ENCODE measurements at places on chromosomes 12 and 14.

- peak; percentile 28 for DNase-seq
Measured at GRCh38 chr14:76664790-76665189, 96.5 kb upstream of the VASH1 start.

DNA sequence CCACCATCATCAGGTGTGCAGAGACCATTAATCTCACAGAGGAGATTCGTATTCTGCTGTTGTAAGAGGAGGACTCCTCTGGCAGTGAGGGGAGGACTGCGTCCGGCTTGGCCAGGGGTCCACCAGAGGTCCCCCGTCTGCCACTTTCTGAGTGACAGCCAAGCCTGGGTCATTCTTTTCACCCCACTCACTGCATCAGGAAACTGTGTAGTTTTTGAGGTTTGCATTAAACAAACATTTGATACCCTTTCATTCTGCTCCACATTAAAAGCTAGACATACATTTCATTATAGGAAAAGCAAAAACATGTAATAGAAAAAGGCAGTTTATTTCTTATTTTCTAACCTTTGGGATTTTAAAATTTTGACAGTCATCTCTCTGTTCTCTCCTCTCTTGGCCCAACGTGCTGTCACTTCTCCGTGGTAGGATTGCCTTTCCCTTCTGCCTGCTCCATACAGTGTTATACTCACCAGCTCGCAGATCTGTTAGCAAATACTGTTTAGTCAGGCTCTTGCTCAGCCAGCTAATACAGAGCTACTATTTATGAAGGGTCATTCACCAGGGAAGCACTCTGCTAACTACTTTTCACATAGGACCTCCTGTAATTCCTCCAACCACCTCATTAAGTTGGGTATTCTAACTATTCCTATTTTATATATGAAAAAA lies 99.3 kb downstream of the PELI2 start:
- DNase-seq = no peak

DNA sequence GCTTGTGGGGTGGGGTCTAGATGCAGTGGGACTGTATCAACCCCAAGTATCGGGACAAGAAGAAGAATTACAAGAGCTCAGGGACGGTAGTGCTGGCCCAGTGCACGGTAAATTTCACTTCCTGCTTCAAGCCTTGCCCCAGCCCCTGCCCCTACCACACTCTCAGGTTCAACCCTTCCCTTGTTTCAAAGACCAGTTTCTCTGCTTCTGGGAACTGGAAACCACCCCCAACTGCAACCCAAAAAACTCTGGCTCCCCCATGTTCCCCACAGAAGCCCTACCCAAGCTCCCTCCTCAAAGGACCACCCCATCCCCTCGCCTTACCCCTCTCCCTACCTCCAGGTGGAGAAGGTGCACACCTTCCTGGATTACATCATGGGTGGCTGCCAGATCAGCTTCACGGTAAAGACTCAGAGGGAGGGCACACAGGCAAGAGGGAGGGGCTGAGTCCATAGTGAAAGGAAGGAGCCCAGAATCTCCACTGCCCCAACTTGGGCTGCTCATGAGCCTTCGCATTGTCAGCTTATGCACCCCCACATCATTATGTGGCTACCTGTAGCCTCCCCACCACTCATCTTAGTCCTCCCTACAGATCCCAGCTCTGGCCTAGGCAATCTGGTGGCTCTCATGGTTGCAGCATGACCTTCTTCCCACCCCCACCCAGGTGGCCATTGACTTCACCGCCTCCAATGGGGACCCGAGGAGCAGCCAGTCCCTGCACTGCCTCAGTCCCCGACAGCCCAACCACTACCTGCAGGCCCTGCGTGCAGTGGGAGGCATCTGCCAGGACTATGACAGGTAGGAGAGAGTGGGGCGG lies 4.3 kb downstream of the CPNE6 start:
- DNase-seq = no peak

- DNase-seq = peak; percentile 74
Measured at GRCh38 chr14:96126783-96127271, 77.8 kb upstream of the BDKRB2 start.

GRCh38 chr14:75821831-75822521 lies 159.8 kb downstream of the TGFB3 start:
- no peak for DNase-seq

DNA sequence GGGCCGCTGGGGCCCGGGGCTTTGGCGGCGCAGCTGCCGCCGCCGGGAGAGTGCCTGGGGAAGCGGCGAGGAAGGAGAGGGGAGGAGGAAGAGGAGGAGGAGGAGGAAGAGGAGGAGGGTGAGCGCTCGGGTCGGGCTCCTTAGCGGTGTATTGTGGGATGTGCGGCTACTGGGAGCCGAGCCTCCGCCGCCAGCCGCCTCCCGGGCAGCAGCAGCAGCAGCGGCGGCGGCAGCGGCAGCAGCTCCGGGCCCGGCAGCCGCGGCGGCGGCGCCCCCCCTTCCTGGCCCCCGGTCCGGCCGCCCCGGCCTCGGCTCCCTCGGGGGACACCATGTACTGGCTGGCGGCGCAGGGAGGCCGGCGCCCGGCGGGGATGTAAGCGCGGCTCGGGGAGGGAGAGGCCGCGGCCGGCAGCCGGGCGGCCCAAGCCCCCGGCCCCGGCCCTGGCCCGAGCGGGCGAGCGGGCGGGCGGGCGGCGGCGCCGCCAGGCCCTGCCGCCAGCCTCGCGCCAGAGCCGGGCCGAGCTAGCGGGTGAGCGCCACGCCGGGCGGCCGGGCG lies at the start of gene SETD1B:
Gene SETD1B (plus strand): TSS at position 149 of the 556 bp plus-strand sequence. CDS start 729 bp downstream, outside the sequence.
- DNase-seq = no peak

DNA sequence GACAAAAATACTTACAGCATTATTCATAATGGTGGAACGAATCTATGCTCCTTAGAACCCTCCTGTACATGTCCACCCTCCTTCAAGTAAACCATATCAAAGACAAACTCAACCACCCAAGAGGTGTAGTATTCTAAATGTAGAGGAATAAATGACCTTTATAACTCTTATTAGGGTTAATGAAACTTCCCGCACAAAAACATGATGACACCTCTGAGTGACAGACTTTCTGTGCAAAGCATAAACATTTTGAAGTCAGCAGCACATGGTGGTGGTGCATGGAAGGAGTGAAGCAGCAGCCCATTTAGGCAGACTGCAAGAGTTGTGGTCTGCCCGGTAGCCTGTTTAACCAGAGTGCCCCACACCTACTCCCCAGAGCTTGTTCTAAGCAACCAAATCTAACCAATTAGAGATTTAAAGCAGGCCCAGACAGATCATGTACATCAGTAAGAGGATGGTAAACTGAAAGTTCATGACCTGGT lies 615 bp upstream of the ASB8 start:
- DNase-seq = no peak

DNA sequence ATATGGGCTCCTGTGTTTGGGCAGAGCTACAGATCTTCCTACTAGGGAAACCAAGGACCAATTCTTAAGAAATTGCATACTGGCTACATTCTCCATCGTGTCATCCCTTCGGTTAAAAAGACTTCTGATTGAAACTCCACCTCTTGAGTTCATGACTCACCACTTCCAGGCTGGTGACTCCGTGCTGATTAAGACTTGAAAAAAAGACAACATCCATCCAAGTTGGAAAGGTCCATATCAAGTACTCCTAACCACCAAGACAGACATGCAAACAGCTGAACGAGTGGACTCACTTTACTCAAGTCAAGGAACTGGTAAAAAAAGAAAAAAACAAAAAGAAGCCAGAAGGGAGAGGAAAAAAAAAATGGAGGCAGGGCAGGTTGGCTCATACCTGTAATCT lies 63.4 kb downstream of the APOBEC1 start:
- no peak for DNase-seq

- DNase-seq = no peak
Measured at GRCh38 chr14:105088812-105089745, 23.8 kb upstream of the GPR132 start.

GRCh38 chr12:124901003-124901402 lies 13.4 kb downstream of the UBC start:
- no peak for DNase-seq

DNA sequence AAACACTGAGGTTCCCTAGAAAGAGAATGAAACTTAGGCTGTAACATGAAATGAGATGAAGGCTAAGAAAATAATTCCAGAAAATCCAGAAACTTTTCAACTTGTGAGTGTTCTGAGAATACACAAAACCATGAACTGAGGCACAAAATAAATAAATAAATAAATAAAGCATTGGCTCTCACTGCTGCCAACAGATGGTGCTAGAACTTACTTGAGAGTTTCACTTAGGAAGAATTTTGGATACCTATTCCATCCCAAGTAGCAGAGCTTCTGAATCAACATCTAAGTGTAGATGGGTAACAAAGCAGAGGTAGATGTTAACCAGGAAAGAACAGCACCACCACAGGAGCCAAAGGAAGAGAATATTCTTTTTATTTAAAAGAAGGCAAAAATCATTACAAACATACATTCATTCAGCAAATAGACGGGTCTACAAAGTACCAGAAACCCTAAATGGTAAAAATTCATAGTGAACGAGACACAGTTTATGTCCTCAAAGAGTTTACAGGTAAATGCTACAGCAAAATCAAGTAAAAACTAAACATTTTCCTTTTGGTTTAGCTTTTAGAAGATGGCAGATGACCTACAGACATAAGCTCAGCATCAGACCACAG lies 16.7 kb downstream of the EPS8 start:
- no peak for DNase-seq

GRCh38 chr12:65891219-65891618 lies 66.9 kb downstream of the HMGA2 start:
- DNase-seq = no peak

DNA sequence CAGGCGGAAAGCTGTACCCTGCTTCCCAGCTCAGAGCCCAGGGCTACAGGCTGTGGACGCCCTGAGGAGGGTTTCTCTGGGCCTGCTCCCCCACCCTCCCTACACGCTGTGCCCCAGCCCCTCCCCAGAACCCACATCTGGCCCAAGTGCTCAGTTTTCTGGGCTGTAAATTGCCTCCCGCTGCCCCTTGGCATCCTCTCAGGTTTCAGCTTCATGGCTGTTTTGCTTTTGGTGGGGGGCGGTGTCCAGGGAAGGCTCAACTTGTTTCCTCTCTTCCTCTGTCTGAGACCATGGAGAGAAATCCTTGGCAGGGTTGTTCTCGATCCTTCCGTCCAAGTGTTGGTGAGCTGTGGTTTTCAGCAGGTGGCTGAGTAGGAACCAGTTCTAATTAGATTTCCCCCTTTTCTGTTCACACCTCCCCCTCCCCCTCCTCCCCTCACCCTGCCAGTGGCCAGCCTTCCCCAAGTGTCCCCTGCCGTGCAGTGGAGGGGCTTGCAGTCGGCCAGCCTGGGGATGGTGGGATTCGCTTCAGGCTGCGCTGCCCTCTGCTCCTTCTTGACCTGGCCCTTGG lies 61.8 kb downstream of the TSPAN9 start:
- DNase-seq = no peak
